ENCODE measurements at places on chromosomes 16 and 17.

DNA sequence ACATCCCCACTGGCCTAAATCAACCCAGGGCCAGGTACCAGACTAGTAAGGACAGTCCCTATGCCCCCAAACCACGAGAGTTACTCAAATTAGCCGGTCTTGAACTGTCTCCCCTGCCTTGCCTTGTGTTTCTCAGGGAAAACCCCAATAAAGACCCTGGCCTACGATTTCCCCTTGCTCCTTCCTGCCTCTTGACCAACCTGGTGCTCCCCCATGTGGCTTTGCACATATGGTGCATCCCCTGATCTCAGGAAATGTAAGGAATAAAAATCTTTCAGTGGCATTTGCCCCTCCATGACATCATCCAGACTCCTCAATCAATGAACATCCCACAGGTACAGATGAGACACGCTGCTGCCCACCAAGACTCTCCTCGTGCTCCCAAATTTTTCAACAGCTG is 87.9 kb downstream of the ZNF18 start:
- no peak for DNase-seq

- DNase-seq = no peak
These were observed 17.2 kb upstream of the SNTB2 start for GRCh38 chr16:69169607-69170352.

DNA sequence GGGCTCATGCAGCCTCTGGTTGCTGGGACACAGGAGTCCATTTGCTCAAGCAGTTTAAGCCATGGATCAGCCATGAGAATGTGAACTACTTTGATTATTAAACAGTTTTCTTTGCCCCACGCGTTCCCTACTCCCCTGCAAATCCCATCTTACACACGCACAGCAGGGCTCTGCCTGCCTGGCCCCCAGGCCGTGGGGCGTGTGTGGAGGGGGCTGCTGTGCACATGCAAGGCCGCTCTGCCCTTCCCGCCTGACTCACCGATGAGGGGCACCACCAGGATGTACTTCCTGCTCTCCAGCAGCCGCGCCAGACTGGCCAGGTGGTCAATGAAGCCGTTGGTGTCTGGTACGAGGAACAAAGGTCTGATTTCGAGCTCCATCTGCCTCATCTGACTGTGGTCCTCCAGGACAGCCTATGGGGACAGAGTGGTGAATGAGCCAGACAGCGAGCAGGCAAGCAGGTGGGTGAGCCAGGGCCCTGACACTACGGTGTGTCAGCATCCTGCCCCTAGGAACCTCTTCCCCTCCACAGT is 13.7 kb downstream of the HIC1 start:
- DNase-seq = no peak

GRCh38 chr17:1224330-1224729 is 44.5 kb upstream of the ABR start:
- no peak for DNase-seq

GRCh38 chr17:70318051-70318450 is 148.7 kb downstream of the KCNJ2 start:
- DNase-seq = no peak

- DNase-seq = no peak
These were observed 3.6 kb downstream of the ESRP2 start for GRCh38 chr16:68232335-68232734.

DNA sequence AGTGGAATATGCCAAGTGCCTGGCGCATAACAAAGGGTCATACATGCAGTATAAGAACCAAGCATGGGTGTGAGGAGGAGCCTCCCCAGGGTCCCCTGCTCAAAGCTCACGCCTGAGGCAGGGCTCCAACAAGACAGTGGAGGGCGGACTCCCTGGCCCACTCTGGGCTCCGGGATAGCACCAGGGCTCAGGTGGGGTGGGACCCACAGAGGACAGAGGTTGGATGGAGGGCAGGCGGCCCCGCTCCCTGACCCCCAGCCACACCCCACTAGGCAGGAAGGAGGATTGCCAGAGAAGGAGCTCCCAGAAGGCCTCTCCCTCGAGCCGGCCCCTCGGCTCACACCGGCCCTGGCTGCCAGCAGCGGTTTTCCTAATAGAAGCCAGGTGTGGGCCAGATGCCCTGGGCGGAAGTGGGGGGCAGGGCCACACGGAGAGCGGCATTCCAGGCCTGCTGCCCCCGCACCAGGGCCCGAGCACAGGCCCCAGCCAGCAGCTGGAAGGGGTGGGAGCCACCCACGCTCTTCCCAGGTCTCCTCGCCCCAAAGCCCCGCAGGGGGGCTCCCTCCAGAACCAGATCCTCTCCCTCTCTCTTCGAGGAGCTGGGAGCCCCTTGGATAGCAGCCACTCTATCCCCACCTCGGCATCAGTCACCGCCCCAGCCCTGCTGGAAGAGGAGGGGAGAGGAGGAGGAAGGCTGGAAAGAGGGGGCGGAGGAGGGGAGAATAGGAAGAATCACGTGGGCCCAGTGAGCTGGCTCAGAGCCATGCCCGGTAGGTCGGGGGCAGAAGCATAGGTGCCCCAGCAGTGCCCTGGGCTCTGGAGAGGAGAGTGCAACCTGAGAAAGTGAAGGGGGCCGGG is 21.0 kb downstream of the VASN start:
- no peak for DNase-seq

DNA sequence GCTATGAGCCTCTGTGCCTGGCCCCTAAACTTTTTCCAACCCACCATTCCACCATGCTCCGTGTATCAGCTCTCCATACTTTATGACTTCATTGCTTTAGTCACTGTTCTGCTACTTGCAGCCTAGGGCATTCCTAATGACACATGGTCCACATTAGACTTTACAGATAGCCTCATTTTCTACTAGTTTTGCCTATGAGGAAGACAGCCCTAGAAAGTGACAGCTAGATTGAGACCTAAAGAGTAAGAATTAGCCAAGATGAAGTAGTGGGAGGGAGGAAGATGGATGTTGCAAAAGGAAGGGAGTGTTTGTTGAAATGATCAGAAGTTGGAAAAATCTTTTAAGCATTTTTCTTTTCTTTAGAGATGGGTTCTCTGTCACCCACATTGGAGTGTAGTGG is 11.0 kb downstream of the C16orf54 start:
- DNase-seq = no peak

DNA sequence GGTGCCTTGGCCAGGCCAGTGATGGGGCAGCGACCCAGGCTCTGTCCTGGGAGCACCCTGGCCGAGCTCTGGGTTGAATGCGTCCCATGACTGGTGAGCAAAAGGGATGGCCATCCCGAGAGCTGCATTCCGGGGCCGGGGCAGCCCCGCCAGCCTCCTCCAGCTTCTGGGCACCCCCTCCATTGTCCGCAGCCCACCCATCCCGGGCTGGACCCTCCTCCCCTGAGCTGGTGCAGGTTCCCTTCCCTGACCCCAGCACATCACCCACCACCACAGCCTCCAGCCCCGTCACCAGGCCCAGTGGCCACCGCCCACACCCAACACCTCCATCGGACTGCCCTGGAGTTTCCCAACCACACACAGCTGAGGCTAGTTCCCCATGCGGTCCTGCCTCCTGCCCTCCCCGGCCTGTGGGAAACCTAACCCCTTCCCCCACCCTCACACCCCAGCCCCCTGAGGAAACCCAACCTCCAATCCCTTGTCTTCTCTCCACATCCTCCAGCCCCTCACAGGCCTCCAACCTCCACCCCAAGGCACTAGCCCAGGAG is 16.2 kb upstream of the PVALEF start:
- DNase-seq = no peak

GRCh38 chr16:907842-908241 is 62.9 kb downstream of the LMF1 start:
- DNase-seq = no peak

DNA sequence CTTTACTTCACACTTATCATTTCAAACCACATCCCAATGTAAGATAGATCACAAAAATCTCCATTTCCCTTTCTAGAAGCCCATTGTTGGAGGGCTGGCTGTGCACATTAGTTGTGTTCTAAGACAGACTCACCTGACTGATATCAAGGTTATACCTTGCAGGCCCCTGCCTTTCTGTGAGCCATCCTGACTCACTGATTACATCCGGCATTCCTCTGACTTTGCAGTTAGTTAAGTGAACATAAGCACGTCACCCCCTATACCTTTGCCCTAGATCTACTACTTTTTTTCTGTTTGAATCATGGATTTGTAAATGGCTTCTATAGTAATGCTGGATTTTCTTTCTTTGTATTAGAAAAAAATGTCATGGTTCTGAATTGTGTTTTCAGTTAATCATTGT is 78.3 kb downstream of the TANGO6 start:
- no peak for DNase-seq

DNA sequence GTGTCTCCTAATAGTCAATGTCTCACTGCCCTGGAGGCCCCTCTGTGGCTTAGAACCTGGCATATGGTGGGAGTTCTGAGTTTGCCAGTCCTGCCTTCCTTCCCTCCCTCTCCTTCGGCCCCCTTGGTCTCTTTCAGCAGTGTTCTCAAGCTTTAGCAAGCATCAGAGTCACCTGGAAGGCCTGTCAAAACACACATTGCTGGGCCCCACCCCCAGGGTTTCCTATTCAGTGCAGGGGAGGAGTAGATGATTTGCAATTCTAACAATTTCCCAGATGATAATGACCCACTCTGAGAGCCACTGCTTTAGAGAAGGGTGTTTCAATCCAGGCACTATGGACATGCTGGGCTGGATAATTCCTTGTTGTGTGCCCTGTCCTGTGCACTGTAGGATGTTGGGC is 26.4 kb upstream of the TMEM220 start:
- DNase-seq = no peak

- DNase-seq = no peak
These were observed 35.4 kb upstream of the ABCC11 start for GRCh38 chr16:48282636-48283263.

GRCh38 chr16:58116081-58116480 is 13.1 kb downstream of the CFAP20 start:
- DNase-seq = no peak

DNA sequence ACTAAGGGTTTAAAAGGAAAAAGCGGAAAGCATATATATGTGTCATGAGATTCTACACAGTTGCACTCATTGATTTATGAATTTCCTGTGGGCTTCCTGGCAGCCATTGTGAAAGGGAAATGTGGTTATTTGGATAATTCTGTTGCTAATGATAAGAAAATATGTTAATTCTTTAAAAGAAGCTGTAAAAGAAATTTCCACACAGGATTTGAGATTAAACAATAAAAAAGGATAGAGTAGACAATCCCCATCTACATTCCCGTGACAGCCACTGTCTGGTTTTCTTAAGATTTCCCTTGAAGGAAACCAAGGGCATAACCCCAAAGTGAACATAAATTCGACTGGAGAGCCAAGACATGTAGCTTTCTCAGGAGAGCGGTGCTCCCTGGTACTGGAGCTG is 397.5 kb downstream of the CPPED1 start:
- DNase-seq = no peak

DNA sequence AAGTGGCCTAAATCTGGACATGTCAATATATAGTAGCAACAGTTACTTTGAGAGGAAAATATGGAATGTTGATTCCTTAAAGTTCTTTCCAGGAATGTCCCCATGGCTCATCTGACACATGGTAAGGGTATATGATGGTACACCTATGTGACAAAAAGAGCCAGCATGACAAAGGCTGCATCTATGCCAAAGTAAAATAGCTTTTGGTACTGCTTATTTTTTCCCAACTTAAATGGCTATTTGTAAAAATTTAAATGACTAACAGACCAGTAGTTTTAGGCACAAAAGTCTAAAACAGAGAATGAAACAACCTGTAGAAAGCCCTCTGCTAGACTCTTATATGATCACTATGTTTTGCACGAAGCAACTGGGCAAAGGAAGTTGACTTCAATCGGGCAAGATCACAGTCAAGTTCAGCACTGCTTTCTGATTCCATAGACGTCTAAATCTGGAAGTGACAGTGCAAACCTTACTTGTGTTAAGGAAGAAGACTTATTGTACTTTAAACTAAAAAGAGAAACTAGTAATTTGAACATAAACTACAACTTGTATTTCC is 135.1 kb downstream of the SKAP1 start:
- no peak for DNase-seq

DNA sequence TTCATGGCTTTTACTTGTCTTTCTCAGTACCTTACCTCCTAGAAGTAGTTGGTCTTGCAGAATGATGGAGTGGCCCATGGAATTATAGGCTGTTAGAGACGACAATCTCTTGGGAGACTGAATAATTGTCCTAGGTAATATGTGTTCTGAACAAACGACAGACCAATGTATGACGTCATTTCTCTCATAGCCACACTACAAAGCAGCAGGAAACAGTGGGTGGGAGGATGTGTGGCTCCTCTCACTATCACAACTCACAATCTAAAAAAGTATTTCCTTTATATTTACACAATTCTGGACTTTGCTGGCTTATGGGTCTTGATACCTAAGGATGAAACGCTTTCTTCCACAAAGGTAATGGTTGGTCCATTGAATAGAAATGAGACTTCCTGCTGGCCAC is 183.9 kb downstream of the TOX3 start:
- no peak for DNase-seq

DNA sequence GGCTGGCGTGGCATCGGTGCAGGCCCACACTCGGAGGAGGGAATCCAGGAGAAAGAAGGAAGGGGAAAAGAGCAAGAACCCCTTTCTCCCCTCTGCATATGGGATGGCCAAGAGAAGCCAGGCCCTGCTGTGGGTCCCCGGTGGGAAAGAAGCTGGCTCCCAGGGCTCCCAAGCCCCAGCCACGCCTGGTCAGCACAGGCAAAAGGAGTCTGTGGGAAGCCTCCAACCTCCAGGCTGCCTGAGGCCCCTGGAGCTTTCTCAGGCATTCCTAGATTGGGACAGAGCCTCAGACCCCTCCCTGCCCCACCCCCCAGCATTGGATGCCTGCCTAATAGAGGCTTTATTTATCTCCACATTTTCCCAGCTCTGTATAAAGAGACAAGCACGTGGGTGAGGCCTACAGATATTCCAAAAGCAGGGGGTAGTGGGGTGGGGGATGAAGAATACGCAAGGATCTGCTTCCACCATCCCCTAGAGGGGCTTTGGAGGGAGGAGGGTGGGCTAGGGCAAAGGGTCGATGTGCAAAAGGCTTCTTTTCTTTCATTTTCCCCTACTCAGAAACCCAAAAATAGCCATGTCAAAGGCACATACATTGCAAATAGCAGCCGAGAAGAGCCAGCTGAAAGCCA is 56.4 kb downstream of the MPRIP start:
- no peak for DNase-seq

DNA sequence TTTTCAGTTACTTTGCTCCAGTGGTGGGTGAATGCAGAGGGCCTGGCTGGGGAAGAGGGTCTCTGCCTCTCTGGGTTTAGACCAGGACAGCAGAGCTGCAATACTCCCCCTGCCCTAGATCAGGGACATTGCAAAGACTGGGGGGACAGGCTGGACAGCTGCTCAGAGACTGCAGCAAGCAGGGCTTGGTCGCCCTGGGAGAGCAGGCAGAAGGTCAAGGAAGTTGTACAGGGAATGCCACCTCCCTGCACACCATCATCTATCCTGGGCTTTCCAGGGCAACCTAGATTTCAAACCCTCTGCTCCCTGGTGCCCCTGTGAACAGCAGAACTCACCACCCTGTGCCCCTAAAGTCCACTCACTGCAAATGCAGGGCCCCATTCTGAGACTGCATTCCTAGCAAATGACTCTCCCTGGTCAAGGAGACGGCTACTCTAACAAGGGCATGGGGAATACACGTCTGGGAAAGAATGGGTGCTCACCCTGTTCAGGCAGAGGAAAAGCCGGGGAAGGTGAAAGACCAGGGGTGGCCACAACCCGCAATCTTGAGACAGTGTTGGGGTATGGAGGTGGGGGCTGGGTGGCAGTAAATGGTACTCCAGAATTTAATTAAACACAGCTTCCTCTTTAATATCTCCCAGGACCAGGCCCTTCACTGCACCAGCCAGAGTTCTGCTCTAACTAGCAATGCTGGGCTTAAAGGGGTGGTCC is 1.0 kb downstream of the KIFC3 start:
- no peak for DNase-seq
